ENCODE measurements at places on chromosomes 16 and 17.

DNA sequence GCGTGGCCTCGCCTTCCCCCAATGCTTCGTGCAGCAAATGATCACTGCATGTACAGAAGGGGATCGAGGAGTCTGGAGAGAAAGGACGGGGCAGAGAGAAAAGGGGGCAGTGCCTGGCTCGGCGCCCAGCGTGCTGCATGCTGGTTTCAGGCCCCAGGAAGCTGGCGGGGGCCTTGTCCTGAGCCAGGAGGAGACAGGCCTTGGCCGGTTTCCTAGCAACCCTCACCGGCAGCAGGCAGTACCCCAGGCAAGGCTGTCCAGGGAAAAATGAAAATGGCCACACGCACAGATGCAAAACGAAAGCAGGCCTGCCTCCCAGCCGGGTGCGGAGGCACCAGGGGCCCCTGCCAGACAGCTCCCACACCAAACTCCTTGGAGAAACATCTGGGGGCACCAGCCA, 126.3 kb downstream of the ZFHX3 start:
- DNase-seq = peak; percentile 83
- no peaks in the 10 kb centered on the region for H3K27me3 ChIP-seq
- peaks cover 17% of the 10 kb centered on the region for H3K4me1 ChIP-seq
- H3K27ac ChIP-seq = peak overlapping the region; percentile 74

- H3K4me3 ChIP-seq = no peak overlapping the region
- no peak for DNase-seq
- H3K27me3 ChIP-seq = peaks cover 7% of the 10 kb centered on the region
- H3K27ac ChIP-seq = no peak overlapping the region
Measured at GRCh38 chr17:7982173-7982572, 20.2 kb upstream of the GUCY2D start.

- H3K36me3 ChIP-seq = no peaks in the 10 kb centered on the region
- no peak for DNase-seq
- H3K27ac ChIP-seq = no peak overlapping the region
- H3K27me3 ChIP-seq = no peaks in the 10 kb centered on the region
- no peaks in the 10 kb centered on the region for H3K4me1 ChIP-seq
- H3K4me3 ChIP-seq = no peak overlapping the region
Measured at GRCh38 chr17:40935624-40936023, 1.8 kb downstream of the KRT23 start.

- no peaks in the 10 kb centered on the region for H3K36me3 ChIP-seq
- H3K4me3 ChIP-seq = no peak overlapping the region
- DNase-seq = no peak
- no peaks in the 10 kb centered on the region for H3K27me3 ChIP-seq
Measured at GRCh38 chr16:51343411-51343810, 192.3 kb upstream of the SALL1 start.

GRCh38 chr16:82157836-82158235, 12.2 kb downstream of the MPHOSPH6 start:
- no peak for DNase-seq
- no peak overlapping the region for H3K4me3 ChIP-seq
- peaks cover 22% of the 10 kb centered on the region for H3K36me3 ChIP-seq
- H3K27me3 ChIP-seq = no peaks in the 10 kb centered on the region

DNA sequence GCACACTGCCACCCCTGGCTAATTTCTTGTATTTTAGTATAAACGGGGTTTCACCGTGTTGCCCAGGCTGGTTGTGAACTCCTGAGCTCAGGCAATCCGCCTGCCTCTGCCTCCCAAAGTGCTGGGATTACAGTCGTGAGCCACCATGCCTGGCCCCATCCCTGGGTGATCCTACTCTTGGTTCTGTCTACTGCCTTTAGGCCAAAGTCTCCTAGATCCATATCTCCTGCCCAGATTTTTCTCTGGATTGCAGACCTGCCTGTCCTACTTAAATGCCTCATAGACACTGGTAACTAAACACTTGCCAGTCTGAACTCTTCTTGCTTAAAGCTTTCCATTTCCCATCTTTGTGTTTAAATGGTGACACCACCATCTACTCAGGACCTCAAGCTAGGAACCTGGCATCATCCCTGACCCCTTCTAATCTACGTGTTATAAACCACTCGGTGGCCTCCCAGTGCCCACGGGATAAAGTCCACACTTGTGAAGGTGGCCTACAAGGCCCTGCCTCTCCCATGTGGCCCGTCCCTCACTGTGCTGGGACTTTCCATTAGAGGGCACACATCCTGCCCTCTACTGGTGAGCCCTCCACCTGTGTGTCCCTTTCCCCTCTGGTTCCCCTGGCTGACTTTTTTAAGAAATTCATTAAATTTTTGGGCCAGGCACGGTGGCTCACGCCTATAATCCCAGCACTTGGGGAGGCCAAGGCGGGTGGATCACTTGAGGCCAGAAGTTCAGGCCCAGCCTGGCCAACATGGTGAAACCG, 51.1 kb downstream of the USP43 start:
- no peak for DNase-seq
- no peak overlapping the region for H3K27ac ChIP-seq
- H3K4me3 ChIP-seq = no peak overlapping the region
- H3K27me3 ChIP-seq = no peaks in the 10 kb centered on the region
- no peaks in the 10 kb centered on the region for H3K4me1 ChIP-seq

GRCh38 chr16:67942200-67942509, 1.8 kb downstream of the LCAT start:
- H3K4me3 ChIP-seq = no peak overlapping the region
- no peaks in the 10 kb centered on the region for H3K36me3 ChIP-seq
- H3K27ac ChIP-seq = no peak overlapping the region
- DNase-seq = peak; percentile 66
- H3K4me1 ChIP-seq = no peaks in the 10 kb centered on the region
